ENCODE measurements at places on chromosomes 7 and 10.

DNA sequence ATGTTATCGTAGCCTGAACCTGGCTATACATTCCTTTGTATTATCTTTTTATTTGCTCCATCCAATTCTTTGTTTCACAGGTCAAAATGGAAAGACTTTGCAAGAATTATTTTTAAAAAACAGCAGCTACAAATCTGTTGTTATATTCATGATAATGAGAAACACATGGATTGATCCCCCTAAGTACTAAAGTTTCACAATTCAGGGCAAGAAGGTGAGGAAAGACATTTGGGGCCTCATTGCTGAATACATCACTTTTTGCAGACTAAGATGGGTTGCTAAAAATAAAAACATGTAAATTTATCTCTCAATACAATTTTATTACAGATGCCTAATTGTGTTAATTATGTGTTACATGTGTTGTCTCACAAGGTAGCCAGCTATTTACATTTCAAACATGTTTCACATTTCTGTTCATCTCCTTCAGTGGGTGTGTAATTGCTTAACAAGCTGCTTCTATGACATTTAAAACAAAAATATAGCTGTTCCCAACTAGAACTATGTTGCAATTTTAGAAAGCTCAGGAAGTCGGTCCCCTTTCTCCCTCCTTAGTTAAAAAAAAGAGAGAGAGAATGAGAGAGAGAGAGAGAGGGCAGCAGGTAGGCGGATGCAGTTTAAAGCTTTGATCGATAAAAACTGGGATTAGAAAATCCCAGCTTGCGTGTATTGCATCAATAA, 606.3 kb upstream of the FZD8 start:
- DNase-seq, result no peak

DNA sequence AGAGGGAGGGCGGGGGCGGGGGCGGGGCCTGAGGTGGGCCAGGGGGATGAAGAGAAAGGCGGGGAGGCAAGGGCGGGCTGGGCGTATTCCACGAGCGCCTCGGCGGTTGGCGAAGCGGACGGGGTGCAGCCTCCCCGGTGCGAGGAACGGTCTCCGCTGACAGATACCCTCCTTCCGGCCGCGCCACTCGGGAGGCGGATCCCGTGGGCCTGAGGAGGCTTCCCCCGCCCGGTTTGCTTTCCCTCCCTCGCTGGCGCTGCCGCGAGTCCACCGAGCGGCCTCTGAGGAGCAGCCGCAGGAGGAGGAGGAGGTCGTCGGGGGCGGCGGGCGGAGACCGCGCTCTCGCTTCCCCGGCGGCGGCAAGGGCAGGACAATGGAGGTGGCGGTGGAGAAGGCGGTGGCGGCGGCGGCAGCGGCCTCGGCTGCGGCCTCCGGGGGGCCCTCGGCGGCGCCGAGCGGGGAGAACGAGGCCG, at the start of gene TRIM24:
Gene TRIM24 (plus strand): TSS at position 84 of the 473 bp plus-strand sequence. CDS start 290 bp downstream, at position 374.
- peak; percentile 98 for DNase-seq

GRCh38 chr10:62666275-62666674, 138.2 kb upstream of the ADO start:
- no peak for DNase-seq

DNA sequence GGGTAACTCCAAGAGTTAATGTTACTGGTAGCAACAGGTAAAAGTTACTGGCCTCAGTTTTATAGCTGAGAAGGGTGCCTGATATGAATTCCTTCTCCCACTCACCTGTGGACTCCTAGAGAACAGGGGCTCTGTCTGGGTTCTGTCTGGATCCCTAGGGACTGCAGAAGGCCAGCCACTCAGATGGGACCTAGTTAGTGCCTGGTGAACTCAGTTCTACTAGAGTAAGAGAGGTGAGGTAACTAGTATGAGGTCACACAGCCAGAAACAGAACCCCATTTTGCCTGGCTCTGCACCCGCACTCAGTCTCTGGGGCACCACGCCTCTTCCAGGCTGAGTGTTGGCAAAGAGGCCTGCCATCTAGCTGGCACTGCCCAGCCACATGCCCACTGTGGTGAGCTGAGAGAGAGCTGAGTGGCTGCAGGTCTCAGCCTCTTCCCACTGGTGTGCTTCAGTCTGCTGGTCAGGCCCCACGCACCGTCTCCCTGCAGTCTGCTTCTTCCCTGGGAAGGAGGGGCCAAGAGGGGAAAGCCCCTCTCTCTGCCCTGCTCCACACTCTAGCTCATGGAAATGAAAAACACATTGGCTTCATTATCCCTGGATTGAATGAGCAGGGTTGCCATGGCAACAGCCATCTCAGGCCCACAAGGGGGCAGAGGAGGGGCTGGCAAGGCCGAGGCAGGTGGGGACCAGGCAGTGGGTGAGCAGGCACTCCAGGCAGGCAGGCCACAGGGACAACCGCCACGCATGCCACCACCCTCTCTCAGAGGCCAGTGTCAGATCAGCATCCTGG, 110.6 kb downstream of the ZMIZ1 start:
- peak; percentile 23 for DNase-seq

DNA sequence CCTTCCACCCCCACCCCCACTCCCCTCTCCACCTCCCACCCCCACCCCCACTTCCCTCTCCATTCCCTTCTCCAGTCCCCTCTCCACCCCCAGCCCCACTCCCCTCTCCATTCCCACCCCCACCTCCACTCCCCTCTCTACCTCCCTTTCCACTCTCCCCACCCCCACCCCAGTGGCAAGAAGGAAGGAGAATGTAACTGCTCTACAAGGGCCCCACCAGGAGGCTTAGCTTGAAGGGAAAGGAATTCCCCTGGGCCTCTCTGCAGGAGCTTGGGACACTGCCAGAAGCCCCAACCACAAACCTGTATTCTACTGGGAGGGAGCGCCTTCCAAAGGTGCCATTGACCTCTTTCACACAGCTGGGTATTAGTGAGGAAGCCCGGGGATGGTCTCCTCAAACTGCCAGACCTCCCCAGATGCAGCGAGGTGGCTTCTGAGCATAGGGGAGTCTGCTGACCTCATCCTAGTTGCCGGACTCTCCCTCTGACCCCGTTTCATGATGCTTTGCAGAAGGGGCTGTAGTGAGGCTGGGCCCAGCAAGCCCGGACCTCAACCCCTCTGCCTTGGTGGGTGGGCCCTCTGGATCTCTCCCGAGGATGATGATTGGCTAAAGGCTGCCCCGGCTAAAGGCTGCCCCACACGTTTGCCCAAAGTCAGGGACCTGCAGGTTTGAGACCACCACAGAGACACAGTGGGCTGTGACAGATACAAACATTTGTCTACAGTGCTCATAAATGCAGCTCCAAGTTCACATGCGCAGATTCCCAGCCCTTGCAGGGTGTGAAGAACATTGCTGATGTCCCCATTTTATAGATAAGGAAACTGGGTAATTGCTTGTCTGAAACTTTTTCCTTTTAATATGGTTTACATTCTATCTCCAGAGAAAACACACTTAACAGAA, 2.9 kb downstream of the DEPP1 start:
- peak; percentile 44 for DNase-seq

DNA sequence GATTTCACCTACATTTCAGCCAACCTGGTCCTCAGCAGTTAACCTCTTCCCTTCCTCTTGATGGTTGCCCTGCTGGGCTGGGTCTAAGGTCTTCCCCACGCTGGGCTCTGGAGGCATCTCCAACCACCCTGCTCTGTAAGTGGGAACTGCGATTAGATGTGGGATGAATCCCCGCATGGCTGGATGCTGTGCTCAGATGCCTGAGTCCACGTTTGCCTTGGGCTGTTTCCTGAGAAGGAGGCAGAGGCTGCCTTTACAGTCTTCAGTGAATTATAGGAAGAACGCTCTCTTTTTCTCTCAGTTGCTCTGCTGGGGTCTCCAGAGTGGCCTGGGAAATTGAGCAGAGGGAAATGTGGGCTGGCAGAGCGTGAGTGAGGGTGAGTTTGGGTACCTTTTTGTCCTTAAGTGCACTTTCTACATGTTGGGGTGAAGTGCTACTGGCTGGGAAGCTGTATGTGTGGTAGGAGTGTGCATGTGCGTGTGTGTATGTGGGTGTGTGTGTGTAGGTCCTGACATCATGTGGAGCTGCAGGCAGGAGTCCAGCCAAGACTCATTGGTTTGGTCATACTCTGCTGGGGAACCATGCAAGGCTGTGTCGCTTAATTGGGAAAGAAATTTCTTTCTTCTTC, 1.5 kb downstream of the GIMAP8 start:
- no peak for DNase-seq

- no peak for DNase-seq
These were observed 103.1 kb upstream of the PCBD1 start for GRCh38 chr10:70991140-70992124.

DNA sequence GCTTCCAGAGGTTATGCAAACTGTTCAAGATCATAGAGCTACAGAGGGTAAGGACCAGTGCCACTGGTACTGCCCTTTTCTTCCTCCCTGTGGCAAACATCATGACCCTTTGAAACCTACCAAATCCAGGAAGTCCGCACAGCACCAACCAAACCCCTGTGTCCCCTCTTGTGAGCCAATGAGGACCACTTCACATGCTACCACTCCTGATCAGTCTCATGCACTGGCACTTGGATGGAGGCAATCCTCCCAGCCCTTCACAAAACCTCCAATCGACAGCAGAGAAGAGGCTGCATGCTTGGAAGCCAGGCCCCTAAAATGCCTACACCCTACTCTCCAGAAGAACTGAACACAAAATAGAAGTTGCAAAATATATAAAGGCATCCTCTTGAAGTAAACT, 248.0 kb downstream of the TNS3 start:
- DNase-seq, result no peak

- no peak for DNase-seq
These were observed 63.1 kb upstream of the KCNIP2 start for GRCh38 chr10:101906586-101907183.

- DNase-seq, result no peak
These were observed 60.4 kb downstream of the SORCS1 start for GRCh38 chr10:107104026-107104652.

DNA sequence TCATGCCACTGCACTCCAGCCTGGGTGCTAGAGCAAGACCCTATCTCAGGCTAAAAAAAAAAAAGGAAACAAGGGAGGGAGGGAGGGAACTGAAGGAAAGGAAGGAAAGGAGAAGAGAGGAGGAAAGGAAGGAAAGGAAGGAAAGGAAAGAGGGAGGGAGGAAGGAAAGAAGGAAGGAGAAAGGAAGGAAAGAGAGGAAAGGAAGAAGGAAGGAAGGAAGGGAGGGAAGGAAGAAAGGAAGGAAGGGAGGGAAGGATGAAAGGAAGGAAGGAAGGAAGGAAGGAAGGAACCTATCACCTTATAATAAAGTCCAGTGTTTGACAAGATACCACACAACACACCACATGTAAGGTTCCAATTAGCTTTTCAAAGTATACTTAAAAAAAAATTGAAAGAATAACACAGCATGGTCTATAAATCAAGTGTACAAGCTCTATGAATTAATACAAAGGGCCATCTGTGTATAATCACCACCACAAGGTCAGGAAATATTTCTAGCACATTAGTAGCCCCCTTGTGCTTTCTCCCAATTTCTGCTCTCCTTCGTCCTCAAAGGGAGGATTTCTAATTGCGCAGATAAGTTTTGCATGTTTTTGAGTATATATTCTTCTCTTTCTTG, 26.4 kb downstream of the RNF216 start:
- DNase-seq, result peak; percentile 21

DNA sequence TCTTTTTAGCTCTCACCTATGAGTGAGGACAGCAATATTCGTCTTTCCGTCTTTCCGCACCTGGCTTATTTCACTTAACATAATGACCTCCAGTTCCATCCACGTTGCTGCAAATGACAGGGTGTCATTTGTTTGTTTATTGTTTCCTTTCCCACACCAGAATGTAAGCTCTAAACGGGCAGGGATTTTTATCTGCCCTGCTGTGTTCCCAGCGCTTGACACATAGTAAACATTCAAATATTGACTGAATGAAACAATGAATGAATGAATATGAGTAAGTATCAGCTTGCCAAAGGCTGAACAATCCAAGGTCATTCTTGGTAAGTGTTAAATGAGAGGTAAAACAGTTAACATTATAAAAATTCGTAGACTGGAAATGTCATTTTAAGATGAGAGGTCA, 12.8 kb downstream of the SH3PXD2A start:
- no peak for DNase-seq

GRCh38 chr10:131402771-131403650, 91.5 kb upstream of the TCERG1L start:
- DNase-seq, result no peak

DNA sequence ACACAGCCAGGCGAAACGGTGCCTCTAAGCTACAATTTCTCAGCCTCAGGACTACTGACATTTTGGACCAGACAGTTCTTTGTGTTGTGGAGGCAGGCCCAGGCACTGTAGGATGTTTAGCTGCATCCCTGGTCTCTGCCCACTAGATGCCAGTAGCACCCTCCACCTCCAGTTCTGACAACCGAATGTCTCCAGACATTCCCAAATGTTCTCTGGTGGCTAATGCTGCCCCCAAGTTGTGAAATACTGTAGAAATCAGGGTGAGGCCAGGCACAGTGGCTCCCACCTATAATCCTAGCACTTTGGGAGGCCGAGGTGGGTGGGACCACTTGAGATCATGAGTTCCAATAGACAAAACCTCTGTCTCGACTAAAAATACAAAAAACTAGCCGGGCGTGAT, 18.2 kb downstream of the HNRNPF start:
- no peak for DNase-seq

Measured in NCI-H2171 treated with DMSO at 0.1 percent for 48 hours (cell line).